NCI-H526 treated with DMSO at 0.1 percent for 48 hours (cell line): ENCODE measurements at places on chromosomes 16 and 17.

- no peak for DNase-seq
Observed at GRCh38 chr16:49621241-49622083, 234.4 kb downstream of the ZNF423 start.

- DNase-seq, result peak; percentile 4
Observed at GRCh38 chr17:6843241-6843880, 11.8 kb upstream of the TEKT1 start.

- no peak for DNase-seq
Observed at GRCh38 chr17:38322156-38322779, 21.5 kb downstream of the GPR179 start.

DNA sequence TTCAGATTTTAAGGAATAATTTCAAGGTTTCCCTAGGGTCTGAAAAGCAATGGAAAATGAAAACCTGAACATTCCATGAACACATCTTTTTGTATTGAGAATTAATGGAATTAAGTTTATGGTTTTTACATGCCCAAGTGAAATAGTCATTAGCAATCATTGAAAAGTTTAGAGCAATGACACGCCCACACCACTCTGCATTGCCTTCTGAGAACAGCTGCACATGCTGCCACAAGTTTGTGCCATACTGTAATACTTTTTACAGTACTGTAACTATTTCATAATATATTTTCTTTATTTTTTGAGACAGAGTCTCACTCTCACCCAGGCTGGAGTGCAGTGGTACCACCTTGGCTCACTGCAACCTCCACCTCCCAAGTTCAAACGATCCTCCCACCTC is 345.2 kb upstream of the PMFBP1 start:
- DNase-seq, result no peak

- DNase-seq, result no peak
Observed at GRCh38 chr16:53964145-53964790, 260.3 kb downstream of the FTO start.

GRCh38 chr17:63699638-63700527 is at the start of gene LIMD2:
LIMD2 (minus strand) TSS chr17:63700125; CDS start chr17:63699298, 827 bp downstream.
- DNase-seq, result peak; percentile 53

GRCh38 chr16:56630134-56630533 is 2.3 kb upstream of the MT1M start:
- no peak for DNase-seq

GRCh38 chr16:54697677-54698076 is 233.0 kb upstream of the IRX5 start:
- DNase-seq, result no peak

DNA sequence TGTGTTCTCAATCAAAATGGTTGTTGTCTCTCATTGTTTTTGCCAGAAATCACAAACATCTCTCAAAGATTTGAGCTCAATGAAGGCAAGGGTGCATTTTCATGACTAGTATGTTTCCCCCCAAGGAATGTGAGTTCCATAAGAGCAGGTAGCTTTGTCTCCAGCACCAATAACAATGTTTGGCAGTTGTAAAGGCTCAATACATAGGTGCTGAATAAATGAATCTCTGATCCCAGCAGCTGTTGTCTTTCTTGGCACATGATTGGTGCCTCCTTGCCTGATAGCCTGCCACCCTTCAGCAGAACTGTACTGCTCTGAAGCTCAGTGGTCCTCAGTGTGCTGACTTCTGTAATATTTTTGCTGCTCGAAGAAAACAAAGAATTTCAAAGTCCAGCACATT is 103.1 kb upstream of the CDH11 start:
- no peak for DNase-seq

GRCh38 chr17:27343977-27344607 is 50.2 kb downstream of the WSB1 start:
- DNase-seq, result no peak

GRCh38 chr17:10837921-10838320 is at the start of gene PIRT:
PIRT (minus strand) TSS chr17:10838087; CDS start chr17:10825645, 12,442 bp downstream.
- no peak for DNase-seq

GRCh38 chr17:80846932-80847331 is 144.7 kb upstream of the CHMP6 start:
- DNase-seq, result no peak

- no peak for DNase-seq
Observed at GRCh38 chr16:85665929-85666328, 22.8 kb downstream of the GINS2 start.

DNA sequence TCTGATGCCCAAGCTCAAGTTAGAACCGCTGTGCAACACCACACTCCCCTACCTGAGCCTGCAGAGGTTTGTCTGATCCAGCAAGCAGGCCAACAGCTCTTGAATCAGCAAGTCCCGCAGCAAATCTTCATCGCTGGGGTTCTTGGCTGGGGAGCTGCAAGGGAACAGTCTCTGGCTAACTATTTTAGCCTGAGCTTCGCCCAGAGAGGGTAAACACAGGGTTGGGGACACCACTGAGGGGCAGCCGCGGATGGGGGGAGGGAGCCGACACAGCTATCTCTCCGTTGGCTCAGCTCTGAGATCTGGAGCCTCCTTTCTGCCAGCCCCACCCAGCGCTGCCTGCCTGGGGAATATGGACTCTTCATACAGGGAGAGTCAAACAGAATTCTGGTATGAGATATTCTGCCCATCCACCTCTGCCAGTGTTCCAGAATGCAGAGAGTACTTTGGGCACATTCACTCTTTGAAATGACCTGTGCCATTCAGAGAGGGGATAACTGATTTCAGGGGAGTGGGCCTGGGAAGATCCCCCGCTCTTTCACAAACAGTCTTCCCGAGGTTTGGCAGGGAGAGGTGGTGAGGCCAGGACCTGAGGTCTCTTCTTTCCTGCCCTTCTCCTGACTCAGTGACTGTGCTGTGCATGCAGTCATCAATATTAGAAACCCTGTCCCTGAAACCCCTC is 7.4 kb downstream of the GIP start:
- DNase-seq, result no peak

DNA sequence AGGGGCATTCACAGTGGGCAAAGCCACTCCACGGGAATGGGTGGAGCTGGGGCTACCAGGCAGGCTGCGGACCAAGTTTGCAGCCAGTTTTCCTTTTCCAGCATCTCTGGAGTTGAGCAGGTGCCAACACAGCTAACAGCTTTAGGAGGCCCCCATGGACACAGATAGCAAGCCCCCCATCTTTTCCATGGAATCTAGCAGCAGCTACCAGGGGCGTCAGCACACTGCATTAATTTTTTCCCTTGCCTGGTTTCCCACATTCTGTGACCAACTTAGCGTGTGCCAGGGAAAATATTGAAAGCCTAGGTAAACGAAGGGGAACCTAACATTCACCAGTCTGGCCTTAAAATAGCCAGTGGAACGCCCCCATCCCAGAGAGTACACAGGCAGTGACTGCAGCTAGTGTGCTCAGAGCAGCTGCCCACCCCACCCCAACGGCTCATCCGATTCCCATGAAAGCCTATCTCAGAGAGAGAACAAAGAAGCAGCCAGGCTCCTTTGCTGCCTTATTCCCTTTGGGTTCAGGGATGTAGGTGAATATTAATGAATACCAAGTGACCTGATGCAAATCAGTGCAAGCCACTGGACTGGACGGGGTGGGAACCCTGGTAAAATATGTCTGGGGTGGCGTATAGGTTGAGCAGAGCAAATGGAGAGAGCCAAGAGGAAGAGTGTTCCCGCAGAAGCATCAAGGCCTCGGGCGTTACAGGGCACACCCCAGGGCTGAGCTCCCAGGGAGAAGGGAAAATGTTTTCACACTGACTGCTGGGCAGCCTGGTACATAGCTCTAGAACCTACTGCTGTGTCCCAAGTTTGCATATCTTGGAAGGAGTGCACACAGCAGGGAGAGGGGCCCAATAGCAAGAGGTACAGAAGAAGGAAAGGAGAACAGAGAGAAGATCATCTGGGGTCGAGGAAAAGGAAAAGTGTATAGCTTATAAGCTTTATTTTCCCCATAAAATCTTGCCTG is 73.9 kb upstream of the SOX9 start:
- DNase-seq, result no peak

GRCh38 chr16:87700406-87701077 is 65.2 kb downstream of the KLHDC4 start:
- DNase-seq, result no peak

- no peak for DNase-seq
Observed at GRCh38 chr17:7084088-7084487, 4.0 kb upstream of the CLEC10A start.

- DNase-seq, result no peak
Observed at GRCh38 chr17:73792994-73793393, 148.7 kb upstream of the SDK2 start.

DNA sequence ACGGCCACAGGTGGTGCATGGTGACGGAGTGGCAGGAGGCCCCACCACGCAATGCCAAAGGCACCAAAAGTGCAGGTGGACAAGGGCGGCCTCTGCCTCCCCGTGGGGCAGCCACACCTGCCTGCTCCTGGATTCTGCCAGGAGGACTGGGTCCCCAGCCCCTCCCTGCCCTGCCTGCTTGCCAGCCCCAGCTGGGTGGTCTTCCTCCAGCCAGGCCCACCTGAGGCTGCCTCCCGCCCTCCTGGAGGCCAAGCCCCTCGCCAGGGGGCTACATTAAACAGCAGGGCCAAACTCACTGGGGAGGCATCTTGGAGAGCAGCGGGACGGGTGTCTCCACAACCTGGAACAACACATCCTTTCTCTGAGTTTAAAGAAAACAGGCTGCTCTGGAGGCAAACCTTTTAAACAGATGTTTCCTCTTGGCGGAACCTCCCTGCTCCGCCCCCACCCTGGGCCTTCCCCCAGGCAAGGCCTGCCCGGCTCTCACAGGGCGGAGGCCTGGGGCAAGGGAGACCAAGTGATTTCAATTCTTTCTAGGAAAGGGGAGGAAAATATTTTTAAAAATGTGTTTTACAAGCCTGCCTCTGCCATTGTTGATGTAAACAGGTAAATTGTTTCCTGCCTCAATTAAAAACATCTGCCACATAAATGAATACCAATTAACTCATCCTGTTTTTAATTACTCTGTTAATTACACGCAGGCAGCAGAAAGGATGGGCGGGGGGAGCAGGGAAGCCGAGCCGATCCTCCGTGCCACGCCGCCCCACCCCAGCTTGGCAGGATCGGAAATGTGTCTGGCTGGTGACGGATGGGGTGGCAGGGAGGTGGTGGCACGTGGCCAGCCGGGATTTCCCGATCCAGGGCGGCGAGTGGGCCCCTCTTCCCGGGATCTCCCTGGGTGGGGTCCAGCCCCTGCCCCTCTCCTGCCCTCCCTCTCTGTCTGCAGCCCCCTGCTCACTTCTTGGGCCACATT is 54.4 kb upstream of the PABPN1L start:
- no peak for DNase-seq

GRCh38 chr17:1315409-1315808 is 35.9 kb downstream of the TRARG1 start:
- DNase-seq, result no peak

DNA sequence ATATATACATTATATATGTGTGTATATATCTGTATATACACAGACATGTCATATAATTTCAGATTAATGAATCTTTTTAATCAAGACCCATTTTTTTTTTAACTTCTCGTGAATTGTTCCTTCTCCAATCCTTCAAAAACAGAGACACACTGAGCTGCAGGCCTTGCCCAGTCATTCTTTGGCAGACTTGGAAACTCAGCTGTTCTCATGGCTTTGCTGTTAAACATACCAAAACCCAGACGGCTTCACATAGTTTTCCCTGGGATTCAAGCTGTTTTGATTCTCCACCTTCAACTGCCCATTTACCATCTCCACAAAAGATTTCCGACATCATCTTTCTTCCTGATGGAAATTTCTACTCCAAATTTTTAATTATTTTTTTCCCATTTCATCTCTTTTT is 148.7 kb downstream of the KCNJ2 start:
- DNase-seq, result no peak

- no peak for DNase-seq
Observed at GRCh38 chr17:6666557-6666956, 15.0 kb downstream of the C17orf100 start.

- DNase-seq, result no peak
Observed at GRCh38 chr17:3885271-3885670, 7.6 kb downstream of the CAMKK1 start.

DNA sequence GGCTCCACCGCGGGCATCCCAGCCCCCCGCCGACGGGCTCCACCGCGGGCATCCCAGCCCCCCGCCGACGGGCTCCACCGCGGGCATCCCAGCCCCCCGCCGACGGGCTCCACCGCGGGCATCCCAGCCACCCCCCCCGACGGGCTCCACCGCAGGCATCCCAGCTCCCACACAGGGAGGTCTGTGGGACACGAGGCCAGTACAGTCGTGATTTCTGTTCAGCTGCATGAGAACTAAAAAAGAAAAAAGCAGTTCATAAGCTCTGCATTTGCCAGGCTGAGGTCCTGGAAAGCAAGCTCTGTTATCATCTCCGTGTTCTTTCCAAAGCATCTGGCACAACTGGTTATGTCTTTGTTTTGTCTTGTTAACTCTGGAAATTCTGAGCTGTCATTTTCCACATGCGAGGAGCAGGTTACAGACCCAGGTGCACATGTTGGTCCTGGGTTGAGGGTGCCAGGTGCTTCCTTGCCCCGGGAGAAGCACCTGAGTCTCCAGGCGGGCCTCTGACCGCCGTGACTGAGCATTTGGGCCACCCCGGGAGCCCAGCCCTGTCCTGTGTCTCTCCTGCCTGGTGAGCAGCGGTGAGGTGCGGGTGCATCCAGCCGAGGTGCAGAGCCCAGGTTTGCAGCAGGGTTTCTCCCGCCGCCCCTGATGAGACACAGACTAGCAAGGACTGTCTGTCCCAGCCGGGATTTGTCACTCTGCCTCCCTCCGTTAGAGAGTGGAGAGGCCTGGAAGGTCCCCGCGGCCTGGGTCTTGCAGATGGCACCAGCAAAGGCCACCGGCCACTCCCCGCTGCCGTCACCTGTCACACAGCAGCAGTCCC is 9.9 kb upstream of the WFIKKN1 start:
- DNase-seq, result peak; percentile 17

DNA sequence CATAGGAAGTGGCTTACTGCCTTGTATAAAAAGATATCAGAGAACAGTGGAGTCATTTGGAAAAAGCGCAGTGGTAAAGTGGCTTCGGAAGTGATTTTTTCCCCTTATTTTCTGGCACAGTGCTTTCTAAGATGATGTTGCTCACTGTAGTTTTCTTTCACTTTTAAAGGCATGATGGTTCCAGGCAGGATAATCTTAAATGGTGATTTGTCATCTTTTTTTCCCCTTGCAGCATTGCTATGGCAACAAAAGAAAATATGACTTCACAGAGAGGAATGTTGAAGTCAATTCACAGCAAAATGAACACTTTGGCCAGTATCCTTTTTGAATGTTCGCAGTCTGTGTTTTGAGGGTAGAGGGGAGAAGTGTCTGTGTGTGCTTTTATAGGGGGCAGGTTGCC is 42.5 kb downstream of the GOSR1 start:
- DNase-seq, result no peak

DNA sequence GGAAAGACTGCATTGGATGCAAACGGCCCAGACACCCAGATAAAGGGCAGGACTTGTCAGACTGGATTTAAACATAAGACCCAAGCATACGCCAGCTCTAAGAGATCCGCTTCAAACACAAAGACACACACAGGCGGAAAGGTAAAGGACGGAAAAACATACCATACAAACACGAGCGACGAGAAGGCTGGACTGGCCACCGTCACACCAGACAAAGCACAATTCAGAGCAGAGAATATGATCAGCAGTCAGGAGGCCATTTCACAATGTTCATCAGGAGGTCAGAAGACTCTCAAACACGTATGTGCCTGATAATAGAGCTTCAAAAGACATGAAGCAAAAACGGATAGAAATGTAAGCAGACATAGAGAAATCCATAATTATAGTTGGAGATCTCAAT is 84.9 kb upstream of the GNG13 start:
- DNase-seq, result no peak
